T-helper 2 cell (primary cell): ENCODE measurements at places on chromosomes 4 and X.

GRCh38 chr4:152776352-152776751 is 3.2 kb downstream of the TIGD4 start:
- DNase-seq, result no peak

- no peak for DNase-seq
These were observed 336.9 kb upstream of the TRAM1L1 start for GRCh38 chr4:117422297-117422696.

GRCh38 chr4:152436384-152436783 is 99.5 kb downstream of the FBXW7 start:
- no peak for DNase-seq

DNA sequence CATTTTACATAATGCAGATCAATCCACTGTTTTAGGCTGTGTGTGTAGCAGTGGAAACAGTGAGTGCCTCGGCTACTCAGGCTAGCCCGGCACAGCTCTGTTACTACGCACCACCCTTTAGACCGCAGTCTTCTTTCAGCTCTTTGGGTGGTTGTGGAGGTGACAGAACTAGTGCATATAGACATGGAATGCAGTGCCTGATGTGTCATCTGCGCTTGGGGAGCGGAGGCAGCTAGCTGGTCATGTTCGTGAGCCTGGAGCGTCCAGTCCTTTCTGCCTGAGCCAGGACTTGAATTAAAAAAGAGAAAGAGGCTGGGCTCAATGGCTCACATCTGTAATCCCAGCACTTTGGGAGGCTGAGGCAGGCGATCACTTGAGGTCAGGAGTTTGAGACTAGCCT is 4.8 kb downstream of the TBC1D14 start:
- DNase-seq, result no peak

- DNase-seq, result no peak
These were observed 13.3 kb downstream of the CXCR3 start for GRCh38 chrX:71604796-71605568.

DNA sequence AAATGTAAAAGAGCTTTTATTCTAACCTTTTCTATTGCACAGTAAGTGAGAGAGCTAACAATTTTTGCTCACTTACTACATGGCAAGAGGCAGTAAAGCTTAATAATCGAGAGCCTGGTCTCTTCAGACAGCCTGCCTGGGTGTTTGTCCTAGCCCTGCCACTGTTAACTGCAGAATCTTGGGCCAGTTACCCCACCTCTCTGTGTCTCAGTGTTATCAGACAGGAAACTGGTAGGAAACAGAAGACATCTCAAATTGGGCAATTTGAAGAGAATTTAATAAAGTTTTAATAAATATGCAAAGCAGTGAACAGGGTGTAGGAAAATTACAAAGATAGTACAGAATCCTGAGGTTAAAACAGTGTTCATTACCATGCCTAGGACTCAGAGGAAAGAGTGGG is 13.4 kb downstream of the STAP1 start:
- DNase-seq, result no peak

GRCh38 chr4:176676901-176677300 is 115.8 kb downstream of the VEGFC start:
- DNase-seq, result no peak

GRCh38 chr4:168725930-168726329 is 229.1 kb downstream of the PALLD start:
- no peak for DNase-seq

DNA sequence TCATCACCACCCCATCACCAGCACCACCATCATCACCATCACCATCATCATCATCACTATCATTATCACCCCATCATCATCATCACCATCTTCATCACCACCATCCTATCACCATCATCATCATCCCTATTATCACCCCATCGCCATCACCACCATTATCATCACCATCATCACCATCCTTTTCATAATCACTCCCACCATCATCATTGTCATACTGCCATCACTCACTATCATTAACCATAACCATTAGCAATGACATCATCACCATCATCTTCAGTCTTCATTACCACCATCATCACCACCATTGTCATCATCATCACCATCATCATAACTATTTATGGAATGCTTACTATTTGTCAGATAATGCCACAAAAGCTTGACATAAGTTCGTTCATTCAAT is 35.7 kb downstream of the CRMP1 start:
- no peak for DNase-seq

DNA sequence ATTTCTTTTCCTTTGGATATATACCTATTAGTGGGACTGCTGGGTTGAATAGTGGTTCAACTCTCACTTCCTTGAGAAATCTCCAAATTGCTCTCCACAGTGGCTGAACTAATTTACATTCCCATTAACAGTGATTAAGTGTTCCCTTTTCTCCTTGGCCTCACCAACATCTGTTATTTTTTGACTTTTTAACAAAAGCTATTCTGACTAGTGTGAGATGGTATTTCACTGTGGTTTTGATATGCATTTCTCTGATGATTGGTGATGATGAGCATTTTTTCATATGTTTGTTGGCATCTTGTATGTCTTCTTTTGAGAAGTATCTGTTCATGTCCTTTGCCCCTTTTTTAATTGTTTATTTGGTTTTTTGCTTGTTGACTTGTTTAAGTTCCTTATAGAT is 413.0 kb downstream of the MAPK10 start:
- DNase-seq, result no peak

DNA sequence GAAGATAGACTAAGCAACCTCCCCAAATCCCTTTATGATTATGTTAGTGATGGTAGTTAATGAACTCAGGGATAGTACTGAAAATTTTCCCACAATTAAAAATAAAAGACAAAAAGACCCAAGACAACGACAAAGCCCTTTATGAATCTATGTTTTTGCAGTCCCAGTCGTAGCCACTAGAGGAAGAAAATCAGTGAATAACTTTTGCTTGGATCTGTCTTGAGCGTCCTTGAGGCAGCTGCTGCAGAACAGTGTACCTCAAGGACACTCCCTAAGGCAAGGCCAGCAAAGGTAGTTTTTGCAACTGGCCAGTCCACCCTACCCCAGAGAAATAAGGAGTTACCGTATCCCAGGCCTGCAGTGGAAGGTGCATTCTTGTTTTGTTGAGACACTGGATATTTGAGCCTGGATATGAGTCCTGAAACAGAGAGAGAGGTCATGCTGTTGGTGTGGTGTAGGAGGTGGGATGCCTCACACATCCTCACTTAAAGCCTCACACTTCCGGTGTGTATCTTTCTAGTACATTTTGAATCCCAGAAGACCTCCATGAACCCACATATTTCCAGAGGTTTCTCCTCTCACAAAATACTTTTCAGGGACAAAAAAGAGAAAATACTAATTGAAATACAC is 8.7 kb upstream of the TIMM8A start:
- no peak for DNase-seq

GRCh38 chr4:110953191-110953590 is 330.3 kb upstream of the PITX2 start:
- DNase-seq, result no peak

- no peak for DNase-seq
These were observed 68.6 kb downstream of the CAMK2D start for GRCh38 chr4:113692809-113693411.

GRCh38 chr4:165124488-165124887 is 11.8 kb upstream of the TMEM192 start:
- no peak for DNase-seq

- DNase-seq, result no peak
These were observed 456.9 kb downstream of the CCSER1 start for GRCh38 chr4:90584051-90584450.
